Thyroid gland (tissue), 4 donors: ENCODE measurements at places on chromosomes 2 and 18.

- DNase-seq: no peak
These were observed 359.4 kb upstream of the DSEL start for GRCh38 chr18:67875944-67876343.

- DNase-seq: no peak
These were observed 28.6 kb upstream of the SETBP1 start for GRCh38 chr18:44651918-44652572.

- no peak for DNase-seq
These were observed 12.0 kb downstream of the HNMT start for GRCh38 chr2:137976274-137976673.

DNA sequence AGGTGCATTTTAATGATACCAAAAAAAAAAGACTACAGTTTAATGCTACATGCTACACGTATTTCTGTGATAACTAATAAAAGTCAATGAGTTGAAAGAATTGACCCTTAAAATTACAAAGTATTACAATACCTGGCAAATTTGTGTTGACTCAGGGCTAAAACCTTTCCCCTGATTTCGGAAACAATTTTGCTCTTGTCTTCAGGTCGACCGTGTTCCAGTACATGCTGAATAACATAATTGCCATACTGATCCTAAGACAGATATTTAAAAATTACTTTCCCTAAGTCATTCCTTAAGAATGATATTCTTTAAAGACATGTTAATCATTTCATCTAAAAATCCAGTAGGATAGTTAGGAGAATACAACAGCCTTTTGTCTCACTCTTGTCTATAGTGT is 29.8 kb upstream of the SDC1 start:
- DNase-seq: no peak

DNA sequence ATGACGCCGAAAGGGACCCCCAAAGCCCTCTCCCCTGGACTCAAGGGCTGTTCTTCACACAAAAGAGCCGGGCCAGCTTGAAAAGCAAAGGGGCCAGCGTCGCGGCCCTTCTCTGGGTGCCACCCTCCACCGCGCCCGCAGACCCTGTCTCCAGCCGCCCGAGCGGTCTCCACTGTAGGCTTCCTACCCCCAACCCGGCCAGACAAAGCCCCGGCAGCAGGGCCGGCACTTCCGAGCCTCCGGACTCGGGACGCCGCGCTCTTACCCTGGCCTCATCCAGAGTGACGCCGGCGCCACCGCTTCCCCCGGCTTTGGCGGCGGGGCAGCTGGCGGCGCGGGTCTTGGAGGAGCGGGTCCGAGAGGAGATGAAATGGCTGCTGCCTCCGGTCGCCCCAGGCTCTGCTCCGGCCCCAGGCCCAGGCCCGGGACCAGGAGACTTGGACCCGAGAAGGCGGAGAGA is 603 bp downstream of the ATAD2B start:
- peak; percentile 48 for DNase-seq

GRCh38 chr18:79400591-79401381 is 5.1 kb downstream of the NFATC1 start:
- no peak for DNase-seq

- DNase-seq: no peak
These were observed 142.3 kb upstream of the NRP2 start for GRCh38 chr2:205540036-205540435.

GRCh38 chr18:80201739-80202138 is 45.6 kb downstream of the PARD6G start:
- DNase-seq: no peak

DNA sequence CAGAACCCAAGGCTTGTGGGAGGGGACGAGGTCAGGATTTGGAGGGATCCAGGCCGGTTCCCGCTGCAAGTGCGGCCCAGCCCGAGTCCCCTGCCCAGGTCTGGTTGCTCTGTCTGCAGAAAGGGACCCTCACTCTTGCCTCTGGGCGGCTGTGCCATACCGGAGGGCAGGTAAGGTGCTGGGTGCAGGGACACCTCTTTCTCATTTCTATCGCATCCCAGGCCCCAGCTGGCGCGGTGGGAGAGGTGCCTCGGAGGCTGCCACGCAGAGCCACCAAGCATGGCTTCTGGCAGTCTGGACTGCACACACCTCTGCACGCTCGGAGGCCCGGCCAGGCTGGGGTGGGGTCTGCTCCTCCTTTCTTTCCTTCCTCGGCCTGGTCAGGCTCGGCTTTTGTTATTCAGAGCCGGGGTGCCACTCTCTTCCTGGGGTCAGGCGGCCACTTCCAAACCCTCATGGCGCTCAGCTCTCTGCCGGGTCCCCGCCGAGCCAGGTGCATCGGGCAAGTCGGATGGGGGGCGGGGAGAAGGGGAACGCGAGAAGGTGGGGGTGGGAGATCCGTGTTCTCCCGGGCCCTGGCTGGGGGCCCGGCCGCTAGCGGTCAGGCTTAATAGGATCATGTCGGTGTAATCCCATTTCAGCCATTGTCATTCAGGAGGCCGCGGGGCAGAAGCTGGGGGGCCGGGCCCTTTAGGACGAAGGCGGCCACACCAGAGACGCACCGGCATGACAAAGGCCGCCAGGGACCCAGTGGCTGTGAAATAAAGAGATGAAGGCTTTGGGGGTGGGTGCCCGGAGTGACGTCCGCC is 9.0 kb downstream of the GBX2 start:
- no peak for DNase-seq

GRCh38 chr2:215812966-215813365 is 200.4 kb downstream of the MREG start:
- DNase-seq: no peak

DNA sequence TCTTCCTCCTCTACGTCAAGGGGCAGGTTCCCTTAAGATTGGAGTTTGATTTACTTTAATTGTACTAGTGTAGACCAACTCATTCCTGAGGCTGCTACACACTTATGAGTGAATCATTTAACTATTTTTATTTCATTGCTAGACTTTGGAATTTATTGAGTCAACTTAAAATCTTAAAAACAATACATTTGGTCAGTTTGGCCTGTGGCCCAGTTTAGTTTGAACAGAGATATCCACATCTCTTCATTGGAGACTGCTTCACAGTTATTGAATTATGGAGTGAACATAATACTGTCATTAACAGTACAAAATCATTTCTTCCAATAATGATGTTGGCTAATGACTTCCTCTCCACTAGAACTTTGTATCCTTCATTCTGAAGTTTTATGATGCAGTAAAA is 34.5 kb upstream of the STPG4 start:
- no peak for DNase-seq

GRCh38 chr2:107235491-107236254 is 349.7 kb upstream of the ST6GAL2 start:
- no peak for DNase-seq

GRCh38 chr2:134407154-134407890 is 153.4 kb downstream of the MGAT5 start:
- DNase-seq: no peak

DNA sequence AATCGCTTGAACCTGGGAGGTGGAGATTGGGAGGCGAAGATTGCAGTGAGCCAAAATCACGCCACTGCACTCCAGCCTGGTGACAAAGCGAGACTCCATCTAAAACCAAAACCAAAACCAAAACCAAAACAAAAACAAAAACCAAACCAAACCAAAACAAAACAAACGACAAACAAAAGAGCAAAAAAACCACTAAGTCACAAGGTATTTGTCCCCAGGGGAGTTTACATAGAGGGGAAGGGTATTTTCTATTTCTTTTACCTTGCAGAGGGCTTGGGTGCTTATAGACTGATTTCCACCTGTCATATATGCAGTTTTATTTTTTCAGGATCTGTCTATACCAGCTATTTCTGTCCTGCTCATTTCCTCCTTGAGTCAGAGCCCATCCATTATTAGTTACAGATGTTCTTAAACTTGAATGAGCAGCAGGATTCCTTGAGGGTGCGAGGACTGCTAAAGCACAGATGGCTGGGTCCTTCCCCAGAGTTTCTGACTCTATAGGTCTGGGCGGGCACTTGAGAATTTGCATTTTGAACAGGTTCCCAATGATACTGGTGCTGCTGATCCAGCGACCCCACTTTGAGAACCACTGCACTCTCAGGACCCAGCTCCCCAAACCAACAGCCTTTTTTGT is 102.2 kb upstream of the UXS1 start:
- DNase-seq: no peak

DNA sequence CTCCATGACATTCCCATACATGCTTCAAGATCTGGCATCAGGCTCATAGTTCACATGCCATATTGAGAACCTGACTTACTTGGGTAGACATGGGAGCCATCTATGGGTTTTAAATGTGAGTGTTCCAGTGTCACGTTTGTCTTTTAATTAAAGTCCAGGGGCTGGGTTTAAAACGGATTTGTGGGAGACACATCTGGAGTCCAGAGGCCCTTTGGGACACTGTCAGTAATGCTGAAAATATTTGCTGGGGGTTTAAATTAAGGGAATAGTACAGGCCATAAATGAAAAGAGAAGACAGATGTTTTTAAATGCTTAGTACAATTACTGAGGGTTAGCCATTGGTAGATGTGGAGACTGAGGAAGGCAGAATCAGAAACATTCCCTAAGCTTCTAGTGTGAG is 478.0 kb downstream of the PID1 start:
- DNase-seq: no peak

DNA sequence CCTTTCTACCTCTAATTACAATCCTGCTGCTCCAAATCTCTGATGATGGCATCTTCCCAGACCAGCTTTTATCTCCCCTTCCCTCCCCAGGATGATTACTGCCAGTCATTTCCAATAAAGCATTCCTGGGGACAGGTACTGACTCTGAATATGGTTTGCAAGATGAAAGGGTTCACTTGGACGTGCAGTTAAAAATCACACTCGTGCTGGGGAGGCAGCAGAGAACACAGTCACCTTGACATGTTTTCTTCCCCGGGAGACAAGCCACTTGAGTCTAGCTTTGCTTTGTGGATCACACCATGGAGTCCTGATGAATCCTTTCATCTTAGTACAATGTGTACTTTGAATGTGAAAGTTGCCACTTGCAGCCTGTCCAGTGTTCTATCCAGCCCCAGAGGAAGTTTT is 175.0 kb downstream of the ALPK2 start:
- DNase-seq: no peak

DNA sequence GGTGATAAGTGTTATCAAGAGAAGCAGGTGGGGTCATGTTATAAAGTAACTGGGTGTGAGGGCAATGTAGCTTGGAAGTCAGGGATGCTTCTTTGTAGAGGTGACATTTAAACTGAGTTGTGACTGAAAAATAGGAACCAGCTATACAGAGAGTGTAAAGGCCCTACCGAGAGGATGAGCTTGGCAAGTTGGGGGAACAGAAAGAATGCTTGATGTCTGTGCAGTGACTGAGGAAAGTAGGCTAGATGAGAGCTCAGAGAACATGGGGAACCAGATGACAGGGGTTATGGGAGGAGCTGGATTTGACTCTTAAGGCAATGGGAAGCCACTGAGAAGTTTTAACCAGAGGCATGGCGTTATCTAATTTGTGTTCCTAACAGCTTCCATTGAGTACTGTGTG is 115.3 kb downstream of the DOCK10 start:
- no peak for DNase-seq

DNA sequence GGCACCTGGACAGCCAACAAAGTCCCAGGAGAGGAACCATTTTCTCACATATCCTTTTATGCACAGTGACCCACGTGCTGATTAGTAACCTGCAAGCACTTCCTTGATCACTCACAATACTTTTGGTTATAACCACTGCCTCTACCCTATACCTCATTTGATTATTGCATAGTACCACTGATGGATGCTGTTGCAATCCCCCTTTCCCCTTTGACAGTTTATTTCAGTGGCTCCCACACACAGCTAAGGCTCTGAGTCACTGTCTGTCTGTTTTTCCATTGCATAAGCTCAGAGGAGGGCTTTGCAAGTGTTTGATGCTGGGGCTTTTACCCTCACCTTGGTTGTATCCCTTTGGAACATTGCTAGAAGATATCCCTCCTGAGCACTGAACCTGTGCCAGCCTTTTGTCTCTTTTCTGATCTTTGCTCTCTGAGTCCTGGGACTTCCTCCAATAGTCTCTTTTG is 101.7 kb upstream of the RBBP8 start:
- DNase-seq: no peak

DNA sequence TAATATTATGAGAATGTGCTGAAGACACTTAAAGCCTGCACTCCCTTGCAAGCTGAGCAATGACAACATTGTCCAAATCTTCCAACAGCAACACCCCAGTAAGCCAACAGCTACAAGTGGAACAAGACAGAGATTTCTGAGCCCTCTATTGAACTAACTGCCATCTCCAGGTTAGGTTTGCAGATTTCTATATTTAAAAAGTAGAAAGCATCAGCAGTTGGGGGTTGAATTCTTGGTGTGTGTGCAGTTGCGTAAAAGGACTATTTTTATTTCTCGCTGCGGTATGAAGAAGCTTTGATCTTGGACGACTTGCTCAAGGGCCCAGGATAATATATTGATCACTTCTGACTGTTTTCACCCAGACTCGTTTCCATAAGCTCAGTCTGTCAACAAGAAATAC is 106.2 kb upstream of the ZFP36L2 start:
- DNase-seq: no peak

DNA sequence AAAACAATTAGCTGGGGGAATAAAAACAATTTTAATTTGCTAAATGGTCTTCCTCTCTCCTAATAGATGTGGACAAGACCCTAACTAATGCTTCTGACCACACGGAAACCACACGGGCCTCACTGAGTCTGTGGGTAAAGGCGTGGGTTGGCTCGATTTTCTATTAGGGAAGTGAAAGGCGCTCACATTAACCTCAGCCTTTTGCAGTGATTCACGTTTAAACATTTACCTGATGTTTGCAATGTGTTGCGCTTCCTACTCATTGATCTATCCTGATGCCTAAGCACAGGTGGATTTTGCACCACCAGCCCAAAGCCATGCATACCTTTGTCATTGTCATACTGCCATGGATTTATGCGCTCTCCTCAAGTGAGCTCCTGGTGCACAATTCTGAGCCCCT is 35.6 kb upstream of the NRP2 start:
- DNase-seq: no peak

DNA sequence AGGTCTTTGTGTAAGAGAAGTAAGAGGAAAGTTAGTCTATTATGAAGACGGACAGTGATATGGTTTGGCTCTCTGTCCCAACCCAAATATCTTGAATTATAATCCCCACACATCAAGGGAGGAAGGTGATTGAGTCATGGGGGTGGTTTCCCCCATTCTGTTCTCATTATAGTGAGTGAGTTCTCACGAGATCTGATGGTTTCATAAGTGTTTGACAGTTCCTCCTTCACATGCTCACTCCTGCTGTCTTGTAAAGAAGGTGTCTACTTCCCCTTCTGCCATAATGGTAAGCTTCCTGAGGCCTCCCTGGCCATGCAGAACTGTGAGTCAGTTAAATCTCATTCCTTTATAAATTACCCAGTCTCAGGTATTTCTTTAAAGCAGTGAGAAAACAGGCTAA is 67.6 kb downstream of the NEURL3 start:
- DNase-seq: no peak

DNA sequence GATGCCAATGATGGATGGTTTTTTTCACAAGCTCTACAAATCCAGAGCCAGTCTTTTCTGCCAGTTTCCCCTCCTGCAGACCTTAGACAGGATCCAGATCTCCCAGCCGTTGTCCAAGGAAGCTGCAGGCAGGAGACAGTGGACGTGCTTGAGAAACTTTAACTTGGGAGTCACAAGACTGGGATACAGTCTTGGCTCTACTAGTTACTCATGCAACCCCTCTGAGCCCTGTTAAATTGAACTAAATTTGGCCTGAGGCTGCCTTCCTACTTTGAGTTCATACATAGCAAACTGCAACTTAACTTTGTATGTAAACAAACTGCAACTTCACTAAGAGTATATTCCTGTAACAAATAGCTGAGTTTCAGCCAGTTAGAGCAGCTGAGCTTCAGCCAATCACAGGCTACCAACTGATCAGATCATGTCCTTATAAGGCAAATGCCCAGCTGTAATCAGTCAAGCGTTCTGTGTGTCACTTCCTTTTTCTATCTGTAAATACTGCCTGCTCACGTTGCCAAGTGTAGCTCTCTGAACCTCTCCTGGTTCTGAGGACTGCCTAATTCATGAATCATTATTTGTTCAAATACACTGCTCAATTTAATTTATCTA is 140.9 kb downstream of the CAPN13 start:
- DNase-seq: no peak
